Left forelimb (tissue), 1 donor: ENCODE measurements at places on chromosomes 4 and X.

- DNase-seq = no peak
Measured at GRCh38 chrX:70171624-70172023, 5.7 kb upstream of the DGAT2L6 start.

DNA sequence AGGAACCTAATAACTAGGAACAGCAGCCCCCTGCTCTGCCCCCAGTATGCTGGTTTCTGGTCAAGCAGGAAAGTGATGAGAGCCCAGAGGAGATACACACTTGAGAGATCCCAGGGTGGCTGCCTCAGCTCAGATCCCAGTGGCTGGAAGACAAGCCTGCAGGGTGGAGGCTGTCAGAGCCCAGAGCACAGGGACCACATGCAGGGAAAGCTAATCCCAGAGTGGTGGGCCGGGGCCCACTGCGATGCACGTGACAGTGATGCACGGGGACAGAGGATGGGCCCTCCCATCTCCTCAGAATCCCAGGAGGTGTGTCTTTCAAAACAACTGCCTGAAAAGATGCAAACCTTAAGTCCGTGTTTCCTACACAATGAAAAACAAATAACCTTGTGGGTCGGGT is 29.1 kb upstream of the CRMP1 start:
- peak; percentile 37 for DNase-seq

GRCh38 chr4:15413010-15413622 is 14.7 kb upstream of the C1QTNF7 start:
- no peak for DNase-seq

DNA sequence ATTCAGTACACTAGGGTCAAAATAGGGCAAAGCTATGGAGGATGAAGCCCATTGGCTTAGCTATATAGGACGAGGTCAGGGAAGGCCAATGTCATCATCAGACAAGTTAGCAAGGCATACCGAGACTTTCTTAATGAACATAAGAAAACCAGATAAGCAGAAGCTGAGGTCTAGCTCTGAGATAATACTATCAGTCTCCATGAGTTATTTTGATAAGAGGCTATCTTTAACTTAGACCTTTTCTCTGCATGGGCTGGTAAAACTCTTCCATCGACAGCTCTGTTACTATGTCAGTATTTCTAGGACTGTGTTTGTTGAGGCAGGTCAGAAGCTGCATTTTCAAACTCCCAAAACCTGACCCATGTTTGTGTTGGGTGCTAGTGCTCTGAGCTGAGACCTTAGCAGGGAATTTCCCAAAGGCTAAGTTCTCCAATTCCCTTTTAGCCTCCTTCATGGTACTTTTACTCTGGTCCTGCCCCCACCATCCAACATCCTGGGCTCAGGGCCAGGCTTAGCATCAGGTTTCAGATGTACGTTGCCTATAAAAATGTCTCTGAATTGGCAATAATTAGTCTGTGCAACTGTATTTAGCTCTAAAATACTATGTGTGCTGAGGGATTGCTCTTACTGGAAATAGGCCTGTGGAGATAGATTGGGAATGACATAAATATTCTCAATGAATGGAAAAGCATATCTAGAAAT is 29.3 kb upstream of the LRAT start:
- no peak for DNase-seq

GRCh38 chr4:166308647-166309046 is 435.6 kb downstream of the TLL1 start:
- DNase-seq = no peak

DNA sequence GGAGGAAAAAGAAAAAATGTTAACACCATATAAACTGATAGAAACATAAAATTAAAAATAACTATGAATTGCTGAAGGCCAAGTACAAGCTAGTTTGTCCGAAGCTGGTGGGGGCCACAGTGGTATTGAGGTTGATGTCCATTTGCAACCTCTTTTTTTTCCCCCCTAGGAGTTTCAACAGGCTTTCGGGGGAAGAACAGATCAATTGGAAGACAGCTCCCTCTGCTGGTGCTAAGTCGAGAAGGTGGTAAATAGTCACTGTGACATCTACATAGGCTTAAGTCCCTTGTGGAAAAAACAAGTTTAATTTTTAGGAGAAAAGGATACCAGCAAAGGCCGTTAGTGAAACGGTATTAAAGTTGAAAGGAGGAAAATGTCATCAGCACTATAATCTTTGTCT is 115.7 kb upstream of the ZXDA start:
- DNase-seq = no peak

DNA sequence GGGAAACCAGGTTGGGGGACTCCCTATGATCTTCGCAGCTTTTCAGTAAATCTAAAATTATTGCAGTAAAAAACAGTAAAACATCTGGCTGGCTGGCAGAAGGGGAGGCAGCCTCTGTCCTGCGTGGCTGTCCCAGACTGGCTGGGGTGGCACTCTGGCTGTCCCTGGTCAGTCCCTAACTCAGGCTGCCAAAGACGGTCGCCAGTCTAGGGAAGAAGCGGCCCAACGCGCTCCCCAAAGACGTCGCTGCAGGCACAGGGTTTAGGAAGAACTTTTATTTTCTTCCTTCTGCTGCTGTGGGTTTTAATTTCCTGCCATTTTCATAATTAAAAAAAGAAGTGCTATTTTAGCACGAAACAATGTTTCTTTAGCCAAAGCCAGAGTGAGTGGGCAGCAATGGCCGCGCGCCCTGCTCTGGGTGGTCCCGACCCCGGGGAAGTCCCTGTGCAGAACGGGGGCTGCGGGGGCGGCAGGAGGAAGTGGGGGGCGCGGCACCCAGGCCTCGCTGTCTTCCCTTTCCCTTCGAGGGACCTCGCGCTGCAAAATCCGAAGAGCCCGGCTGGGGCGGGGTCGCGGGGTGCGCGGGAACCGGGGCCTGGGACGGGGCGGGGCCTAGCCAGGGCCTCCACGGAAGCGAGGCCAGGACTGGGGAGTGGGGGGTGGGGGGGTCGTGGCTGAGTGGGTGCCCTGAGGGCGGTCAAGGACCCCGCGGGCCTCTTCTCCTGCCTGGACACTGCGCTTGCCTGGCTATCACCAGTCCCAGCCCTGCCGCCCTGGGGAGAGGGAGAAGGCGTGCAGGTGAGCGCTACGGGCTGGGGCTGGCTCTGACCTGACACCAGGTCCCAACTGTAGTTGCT is 6.3 kb upstream of the LETM1 start:
- DNase-seq = no peak
